ENCODE measurements at places on chromosomes 6 and 20.

DNA sequence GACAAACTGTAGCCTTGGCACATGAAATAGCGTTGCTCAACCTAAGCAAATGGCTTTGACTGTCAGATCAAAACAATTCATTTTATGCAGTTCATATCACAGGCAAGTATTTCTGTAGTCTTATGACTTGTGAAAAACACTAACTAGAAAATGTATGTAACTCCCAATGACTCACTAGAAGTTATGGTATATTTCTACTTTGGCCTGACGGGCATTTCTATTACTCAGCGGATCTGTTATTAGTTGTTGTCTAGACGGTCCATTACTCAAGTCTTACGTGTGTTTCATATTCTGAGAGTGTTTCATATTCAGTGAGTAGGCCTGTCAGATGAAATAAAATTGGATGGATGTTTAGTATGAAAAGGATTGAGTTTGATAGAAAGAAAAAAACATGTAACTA, 880.9 kb downstream of the PRIM2 start:
- DNase-seq = no peak

DNA sequence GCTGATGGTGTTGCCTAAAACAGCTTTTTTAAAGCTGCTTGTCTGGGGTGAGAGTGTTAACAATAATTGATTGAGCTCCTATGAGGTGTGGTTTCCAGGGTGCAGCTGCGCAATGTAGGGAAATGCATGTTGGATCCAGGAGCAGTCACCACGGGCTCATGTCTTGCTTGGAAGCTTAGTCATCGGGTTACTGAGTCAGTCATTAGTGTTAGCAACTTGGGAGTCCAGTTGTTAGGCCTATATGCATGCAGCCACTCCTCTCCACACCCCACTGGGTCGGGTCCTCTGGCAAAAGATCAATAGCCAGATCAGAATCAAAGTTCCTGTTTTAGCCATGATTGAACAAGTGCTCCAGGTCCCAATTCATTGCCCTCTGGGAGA, 271.7 kb upstream of the CHD6 start:
- DNase-seq = no peak

- DNase-seq = no peak
Observed at GRCh38 chr6:108638993-108639392, 78.3 kb downstream of the FOXO3 start.

GRCh38 chr6:65452333-65452732, 254.7 kb downstream of the EYS start:
- DNase-seq = no peak

DNA sequence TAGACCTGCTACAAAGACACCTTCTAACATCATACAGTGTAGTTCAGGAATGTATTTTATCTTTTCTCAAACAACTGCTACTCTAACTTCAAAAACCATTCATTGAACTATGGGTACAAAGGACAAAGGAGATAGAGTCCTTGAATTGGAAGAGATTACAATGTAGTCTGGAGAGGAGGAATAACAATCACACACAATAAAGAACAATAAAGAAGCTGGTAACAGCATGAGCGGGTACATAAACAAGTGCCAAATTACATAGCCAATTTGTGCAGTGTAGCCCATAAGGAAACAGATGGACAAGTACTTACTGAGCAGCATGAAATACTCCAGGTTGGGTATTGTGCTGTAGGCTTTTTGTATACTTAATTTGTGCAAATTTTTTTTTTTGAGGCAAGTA, 44.3 kb downstream of the OSTM1 start:
- DNase-seq = no peak

DNA sequence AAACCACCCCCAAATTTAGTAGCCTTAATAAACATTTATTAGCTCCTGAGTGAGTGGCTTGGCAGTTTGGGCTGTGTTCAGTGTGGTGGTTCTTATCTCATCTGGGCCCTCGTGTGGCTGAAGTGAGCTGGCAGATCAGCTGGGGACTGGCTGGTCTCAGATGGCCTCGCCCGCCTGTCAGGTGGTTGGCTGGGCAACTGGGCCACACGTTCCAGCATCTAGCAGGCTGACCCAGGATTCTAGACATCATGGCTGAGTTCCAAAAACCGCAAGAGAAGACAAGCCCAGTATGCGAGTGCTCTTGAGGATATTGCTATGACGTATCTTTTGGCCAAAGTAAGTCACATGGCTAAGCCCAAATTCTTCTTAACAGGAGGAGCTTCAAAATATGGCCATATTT, 28.9 kb downstream of the EIF2S2 start:
- peak; percentile 24 for DNase-seq

DNA sequence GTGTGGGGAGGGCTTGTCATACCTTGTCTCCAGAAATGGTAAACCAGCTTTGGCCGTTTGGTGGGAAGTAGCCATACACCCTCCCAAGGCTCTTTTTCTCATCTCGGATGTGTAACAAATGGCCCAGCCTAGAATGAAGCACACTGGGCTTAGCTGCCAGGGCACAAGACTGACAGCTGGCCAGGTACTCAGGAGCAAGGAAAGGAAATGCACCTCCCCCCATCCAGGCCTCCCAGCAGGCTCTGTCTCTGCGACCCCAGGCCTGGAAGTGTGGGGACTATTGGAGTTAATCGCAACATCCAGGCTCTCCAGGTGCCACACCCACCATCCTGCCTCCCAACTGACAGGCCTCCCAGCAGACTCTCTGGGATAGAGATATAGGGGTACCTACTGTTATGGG, 43.0 kb downstream of the MRS2 start:
- no peak for DNase-seq

- DNase-seq = peak; percentile 97
Observed at GRCh38 chr6:111417181-111417585, 65.8 kb downstream of the REV3L start.

GRCh38 chr6:92748131-92748530, 671.2 kb downstream of the EPHA7 start:
- DNase-seq = no peak

- no peak for DNase-seq
Observed at GRCh38 chr6:21164768-21165326, 428.7 kb upstream of the SOX4 start.

GRCh38 chr20:6490849-6491248, 276.6 kb upstream of the BMP2 start:
- DNase-seq = no peak

- DNase-seq = no peak
Observed at GRCh38 chr6:152905551-152906299, 77.1 kb downstream of the FBXO5 start.

GRCh38 chr20:45235995-45236394, 14.8 kb downstream of the SEMG2 start:
- DNase-seq = no peak

DNA sequence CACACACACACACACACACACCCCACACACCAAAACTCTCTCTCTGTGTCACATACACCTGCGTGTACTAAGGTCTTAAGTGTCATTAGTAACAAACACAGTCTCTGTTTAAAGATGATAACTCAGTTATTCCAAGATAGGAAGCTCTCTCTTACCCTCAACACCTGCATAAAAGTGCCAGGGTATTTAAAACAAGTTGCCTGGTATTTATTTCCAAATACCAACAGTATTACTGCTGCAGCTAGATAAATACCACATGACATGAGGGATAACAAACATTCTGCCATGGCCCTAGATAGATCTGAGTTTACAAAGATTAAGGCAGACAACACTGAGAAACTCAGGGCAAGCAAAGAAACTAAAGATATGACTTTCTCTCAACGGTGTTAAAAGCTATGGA, 118.5 kb downstream of the SIM1 start:
- no peak for DNase-seq
